ENCODE measurements at places on chromosomes 2 and 18.

DNA sequence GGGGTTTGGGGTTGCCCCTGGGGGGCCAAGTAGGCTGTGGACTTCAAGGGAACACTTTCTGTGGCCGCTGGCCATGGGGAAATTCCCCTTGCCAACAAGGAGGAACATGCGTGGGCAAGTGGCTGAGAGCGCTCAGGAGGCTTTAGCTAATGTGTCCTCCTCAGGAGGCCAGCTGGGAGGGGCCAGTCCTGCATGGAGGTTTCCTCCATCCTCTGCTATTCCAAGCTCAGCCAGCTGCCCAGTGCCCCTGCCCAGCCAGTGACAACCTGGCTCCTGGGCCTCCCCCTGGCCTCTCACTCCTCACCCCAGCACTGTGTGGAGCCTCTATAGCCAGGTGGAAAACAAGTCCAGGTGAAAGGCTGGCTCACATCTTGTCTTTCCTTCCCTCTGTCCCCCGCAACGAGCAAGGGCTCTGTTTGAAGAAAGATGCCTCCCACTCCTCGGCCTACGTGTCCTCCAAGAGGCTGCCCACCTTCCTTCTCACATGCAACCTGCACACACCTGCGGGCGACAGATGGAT lies 64.4 kb upstream of the DAPL1 start:
- no peak for DNase-seq

GRCh38 chr2:105397025-105397722 lies 1.7 kb downstream of the FHL2 start:
- no peak for DNase-seq

DNA sequence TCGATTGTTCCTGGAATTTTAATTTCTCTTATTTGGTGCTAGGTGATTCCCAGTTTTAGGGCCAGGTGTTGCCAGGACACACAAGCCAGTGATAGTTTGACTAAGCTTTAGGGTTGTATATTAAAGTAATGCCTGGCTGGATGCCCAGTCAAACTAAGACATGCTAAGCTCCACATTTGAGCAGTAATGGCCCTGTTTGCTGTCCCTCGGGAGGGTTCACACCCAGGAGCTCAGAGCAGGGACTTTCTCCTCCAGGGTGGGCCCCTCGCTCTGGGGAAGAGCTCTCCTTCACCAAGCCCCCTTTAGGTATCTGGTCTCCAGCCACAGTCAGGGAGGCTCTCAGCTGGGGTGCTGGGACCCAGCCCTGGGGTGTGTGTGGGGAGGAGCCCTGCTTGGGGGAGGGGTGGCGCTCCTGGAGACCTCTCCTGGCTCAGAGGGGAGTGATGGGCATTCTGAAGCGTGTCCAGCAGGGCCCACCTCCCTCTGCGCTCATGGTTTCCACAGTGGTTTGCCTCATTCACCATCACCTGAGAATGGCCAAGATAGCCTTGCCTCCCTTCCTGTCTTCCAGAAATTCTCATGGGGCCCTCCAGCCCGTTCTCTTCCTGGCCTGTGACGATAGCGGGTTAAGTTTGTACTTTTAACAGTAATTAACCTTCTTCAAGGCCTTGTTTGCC lies 31.7 kb downstream of the INPP4A start:
- no peak for DNase-seq

GRCh38 chr2:27494284-27494943 lies 586 bp downstream of the FNDC4 start:
- no peak for DNase-seq

DNA sequence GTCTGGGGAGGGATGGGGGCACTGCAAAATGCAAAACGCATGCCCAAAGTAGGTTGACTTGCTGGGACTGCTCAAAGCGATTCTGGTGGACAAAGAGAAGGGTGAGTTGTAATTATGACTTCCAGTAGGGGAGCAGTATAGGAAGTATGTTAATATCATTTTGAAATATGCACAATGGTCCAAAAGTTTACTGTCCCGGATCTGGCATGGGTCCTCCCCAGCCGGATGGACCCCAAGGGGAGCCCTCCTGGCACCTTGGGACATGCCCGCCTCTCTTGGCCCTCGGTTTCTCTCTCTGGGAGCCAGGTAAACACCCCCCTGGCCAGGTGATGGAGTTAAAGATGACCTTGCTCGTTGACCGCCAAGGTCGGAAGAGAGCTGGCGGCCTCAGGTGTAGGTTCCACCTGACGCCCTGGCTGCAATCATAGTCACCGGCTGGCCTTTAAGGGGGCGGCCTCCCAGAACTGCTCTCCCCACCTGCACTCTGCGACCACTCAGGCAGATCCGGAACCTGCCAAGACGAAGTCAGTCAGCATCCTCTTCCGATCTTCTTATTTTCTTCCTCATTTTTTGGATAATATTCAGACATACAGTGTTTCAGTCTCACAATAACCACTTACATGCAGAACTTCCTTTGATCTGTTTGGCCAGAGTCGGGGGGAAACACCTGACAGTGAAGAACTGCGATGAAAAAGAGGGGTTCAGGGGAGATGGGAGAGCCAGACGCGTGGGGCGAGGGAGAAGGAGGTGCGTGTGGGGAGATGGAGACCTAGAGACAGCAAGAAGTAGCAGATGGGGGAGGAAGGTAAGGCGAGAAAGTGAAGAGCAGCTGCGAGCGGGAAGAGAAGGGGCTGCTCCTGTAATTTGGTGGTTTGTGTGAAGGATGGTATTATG lies 148.3 kb downstream of the MEIS1 start:
- no peak for DNase-seq
